ENCODE measurements at places on chromosomes 4 and X.

- DNase-seq: no peak
Observed at GRCh38 chr4:152448038-152448707, 87.7 kb downstream of the FBXW7 start.

DNA sequence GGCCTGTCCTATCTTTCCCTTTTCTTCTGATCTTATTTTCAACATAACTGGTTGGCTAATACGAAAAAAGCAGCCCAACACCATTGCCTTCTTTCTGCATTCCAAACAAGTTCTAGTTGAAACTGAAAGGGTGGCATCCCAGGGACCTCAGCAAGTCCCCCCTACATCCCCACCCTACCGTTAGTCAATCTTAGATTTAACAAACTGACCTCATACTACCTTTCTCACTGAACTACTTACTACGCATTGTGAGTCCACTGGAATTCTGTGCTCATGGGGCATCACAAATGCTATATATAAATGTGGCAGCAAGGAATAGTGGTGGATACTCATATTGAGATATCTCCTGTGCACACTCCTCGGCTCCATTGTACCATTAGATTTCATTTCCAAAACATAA is 33.1 kb upstream of the FGF5 start:
- DNase-seq: no peak

DNA sequence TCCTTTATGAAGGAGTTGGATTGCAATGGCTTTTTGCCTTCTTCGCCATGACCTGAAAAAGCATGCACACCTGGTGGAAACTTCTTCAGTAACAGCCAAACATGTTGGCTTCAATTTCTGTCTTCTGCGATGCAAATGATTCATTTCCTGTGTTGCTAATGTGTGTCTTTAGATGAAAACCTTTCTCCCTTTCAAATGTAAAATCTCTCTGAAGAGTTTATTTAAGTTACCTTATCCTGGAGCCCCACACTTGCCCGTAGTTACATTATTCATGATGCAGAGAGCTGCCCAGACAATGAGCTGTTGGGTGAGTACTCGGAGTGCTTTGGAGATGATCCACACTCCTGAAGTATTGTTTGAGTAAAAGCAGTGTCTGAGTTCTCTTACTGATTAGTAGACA is 1100.9 kb downstream of the RPA4 start:
- no peak for DNase-seq

DNA sequence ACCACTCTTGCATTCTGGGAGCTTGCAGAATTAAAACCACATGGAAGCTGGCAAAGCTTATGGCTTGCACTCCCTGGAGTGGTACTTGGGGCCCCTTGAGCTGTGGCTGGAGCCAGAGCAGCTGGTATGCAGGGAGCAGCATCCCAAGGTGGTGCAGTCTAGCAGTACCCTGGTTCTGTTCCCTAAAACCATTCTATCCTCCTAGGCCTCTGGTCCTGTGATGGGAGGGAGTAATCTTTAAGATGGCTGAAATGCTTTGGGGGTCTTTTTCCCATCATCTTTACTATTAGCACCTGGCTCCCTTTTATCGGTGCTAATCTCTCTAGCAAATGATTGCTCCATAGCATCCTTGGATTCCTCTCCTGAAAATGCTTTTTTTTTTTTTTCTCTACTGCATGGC is 56.1 kb downstream of the MAGEB17 start:
- DNase-seq: no peak

GRCh38 chr4:21699446-21699845 is 249.1 kb downstream of the KCNIP4 start:
- no peak for DNase-seq

DNA sequence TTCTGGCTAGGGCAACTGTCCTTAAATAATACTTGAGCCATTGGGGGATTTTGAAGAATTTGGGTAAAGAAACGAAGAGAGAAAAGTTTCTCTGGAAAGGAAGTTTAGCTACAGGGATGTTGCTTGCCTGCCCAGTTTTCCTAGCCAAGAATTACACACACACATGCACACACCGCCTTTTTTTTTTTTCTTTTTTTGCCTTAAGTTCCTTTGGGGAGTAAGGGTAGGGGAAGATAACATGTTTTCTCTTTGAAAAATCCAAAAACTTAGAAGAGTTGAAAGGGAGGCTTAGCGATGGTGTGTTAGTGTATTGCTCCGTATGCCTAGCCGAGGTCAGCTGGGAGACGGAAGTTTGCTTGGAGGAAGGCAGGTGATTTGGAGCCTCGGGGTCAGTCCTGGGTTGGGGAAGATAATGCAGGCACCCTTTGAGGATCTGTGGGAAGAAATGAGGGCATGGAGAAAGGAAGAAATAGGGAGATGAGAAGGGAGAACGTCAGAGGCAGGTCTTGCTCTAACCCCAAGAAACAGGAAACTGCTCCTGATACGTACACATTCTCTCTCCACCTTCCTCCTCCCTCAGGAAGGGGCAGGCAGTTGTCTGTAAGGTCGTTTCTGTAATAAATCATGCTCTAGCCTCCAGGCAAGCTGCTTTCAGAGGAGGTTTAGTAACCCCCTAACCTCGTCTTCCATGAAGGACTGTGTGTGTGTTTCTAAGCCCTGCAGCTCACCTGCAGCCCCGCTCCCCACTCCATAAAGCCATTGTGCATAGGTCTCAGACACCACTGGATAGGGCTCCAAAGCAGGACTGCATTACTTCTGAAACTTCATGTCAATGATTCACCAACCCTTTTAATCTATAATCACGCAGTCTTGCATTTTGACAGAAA is 10.5 kb downstream of the KLF3 start:
- no peak for DNase-seq

DNA sequence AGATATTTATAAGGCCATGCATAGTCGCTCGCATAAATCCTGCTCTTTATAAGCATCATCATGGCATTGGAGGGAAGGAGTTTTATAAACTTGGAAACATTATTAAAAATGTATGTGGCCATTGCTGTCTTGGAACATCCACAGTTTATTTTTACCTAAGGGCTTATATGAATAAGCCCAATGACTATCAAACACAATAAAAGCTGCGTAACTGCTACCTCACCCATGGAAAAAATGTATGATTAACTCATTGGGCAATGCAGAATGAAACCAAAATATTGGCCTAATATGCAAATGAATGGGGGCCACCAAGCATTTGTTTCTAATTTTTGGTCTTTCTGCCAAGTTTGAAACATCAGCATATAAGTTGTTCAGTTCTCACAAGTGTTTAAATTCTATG is 19.1 kb downstream of the GEMIN8 start:
- DNase-seq: no peak

GRCh38 chr4:82989575-82990429 is 20.8 kb downstream of the LIN54 start:
- DNase-seq: no peak

DNA sequence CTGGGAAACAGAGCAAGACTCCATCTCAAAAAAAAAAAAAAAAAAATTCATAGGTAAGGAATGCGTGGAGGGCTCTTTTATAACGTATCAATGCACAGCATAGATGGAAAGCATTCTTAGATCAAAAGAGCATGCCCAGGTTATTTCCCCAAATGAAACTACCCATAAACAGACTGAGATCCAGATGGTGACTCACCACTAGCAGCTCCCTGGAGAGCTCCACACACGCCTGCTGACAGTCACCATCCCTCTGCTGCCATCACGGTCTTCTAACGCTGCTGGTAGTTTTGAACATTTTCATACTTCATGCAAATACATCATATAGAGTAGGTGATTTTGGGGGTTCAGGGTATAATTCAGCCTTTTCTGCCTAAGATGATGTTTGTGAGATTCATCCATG is 136.9 kb downstream of the ASMT start:
- no peak for DNase-seq

GRCh38 chr4:169251291-169252235 is 19.2 kb downstream of the SH3RF1 start:
- no peak for DNase-seq

DNA sequence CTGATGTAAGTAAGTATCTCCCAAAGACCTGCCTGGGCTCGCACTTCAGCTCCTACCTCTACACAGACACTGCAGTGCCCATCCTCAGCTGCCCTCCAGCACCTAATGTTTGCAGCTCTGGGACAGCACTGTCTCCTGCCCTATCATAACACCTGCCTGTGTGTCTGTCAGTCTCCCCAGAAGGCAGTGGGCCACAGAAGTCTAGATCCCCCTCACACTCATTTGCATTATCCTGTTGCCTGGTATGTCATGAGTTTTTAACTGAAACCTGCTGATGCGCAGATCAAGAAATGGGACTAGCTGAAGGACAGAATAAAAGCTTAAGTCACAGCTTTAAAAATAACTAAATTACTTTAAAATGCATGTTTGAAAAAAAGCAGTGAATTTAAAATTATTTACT is 43.0 kb downstream of the LRP2BP start:
- no peak for DNase-seq

GRCh38 chr4:23730998-23731397 is 158.8 kb downstream of the PPARGC1A start:
- no peak for DNase-seq

- no peak for DNase-seq
Observed at GRCh38 chr4:65242156-65242846, 428.0 kb downstream of the EPHA5 start.

DNA sequence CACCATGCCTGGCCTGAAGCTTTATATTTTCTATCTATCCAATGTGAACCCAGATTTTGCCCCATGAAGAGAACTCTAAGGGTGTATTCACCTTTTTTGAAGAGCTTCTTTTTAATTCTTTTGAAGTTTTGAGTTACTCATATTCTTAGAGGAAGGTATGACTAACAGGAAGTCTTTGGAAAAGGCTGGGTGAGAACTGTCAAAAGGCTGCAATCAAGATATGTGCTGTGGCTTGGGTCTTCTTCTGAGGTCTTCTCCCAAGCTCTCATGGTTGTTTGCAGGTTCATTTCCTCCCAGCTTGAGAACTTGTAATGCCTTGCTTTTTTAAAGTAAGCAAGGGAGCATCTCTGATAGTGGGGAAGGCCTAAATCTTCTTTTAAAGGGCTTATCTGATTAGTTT is 3.1 kb upstream of the C4orf17 start:
- no peak for DNase-seq

DNA sequence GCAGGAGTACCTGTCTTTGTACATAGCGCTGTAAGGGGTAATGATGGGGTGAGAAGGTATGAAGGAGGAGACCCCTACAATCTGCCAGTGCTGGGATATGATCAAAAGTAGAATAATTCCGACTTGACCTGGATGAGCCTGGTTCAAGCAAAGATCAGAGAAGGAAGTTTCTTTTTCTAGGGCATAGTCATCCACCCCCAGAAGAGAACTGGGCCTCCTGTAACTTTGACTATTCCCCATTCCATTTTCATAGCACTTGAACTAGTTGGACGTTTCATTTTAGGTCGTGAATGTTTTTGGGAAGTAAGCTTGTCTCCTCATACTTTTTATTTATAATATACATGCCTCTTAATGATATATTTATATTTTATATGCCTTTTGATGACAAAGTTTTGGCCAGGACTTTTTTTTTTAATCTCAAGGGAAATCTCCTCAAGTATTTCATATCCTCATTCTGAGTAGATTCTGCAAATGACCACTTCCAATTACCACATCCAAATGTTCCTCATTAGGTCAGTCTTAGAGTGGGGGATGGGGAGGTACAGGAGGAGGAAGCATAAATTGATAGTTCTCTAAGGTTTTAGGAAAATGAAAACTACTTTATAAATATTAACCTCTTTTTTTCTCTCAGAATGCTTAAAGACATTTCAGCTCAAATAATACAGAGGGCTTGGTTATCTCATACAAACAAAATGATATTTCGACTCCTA is 3.5 kb downstream of the CXorf58 start:
- no peak for DNase-seq

DNA sequence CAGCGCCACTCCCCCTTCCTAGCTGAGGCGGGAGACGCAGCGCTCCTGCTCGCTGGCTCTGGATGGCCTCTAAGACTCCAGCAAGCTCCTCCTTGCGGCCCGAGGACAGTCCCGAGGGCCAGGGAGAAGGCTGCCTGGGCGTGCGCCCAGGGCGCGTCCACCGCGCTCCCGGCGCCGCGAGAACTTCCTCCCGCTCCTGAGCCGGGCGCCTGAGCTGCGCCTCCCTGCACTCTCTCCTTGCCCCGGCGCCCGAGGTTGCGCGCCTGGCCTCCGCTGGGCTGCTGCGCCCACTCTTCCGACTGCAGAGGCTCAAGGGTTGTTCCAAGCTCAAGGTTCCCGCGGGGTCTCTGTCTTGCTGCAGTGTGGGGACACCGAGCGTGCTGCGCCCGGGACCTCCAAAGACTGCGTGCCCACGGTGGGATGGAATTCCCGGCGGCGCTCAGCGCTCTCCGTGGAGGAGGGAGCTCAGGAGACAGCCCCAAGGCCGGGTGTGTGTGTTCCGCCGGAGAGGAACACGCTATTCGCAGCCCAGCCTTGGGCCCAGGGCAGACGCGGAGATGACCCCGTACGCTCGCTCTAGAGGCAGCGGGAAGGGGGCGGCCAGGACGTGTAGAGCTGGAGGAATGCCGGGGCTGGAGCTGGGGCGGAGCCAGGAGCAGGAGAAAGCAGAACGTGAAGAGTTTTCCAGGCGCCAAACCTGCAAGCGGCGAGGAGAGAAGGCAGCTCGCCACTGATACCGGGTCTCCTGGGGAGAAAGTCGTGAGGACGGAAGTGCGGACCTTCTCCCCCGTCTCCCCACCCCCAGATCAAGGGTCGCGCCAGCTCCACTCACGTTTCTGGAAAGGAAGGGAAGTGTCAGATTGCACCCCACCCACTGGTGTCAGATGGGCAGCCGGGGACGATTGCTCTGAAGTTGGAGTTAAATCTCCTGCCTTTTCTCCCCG is at the start of gene ARHGAP6:
ARHGAP6 (minus strand) TSS at position 753 of the 944 bp plus-strand sequence. CDS start 1,092 bp downstream, outside the sequence.
- DNase-seq: no peak

DNA sequence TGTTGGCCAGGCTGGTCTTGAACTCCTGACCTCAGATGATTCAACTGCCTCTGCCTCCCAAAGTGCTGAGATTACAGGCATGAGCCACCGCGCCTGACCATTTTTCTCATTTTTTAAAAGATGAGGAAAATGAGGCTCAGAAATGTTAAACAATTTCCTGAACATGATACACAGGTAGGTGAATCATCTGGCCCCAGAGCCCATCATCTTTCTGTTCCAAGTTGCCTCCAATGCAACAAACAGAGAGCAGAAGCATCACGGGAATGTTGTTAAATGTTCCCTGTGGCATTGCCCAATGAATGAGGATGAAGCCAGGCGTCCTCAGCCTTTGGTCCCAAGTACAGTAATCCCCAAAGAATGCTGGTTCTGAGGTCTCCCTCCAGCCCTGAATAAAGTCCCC is 31.3 kb upstream of the ANXA5 start:
- DNase-seq: no peak

- DNase-seq: peak; percentile 56
Observed at GRCh38 chrX:101206471-101206870, 13.1 kb upstream of the DRP2 start.

All from NCI-H460 (cell line).